ENCODE measurements at places on chromosomes 12 and 14.

- DNase-seq, result peak; percentile 92
Observed at GRCh38 chr12:130838951-130839769, at the start of gene STX2. Gene STX2, minus strand, starts transcription at chr12:130839250. Its CDS starts 151 bp downstream, at chr12:130839099.

- DNase-seq, result no peak
Observed at GRCh38 chr12:78290606-78291345, 460.1 kb downstream of the NAV3 start.

- DNase-seq, result no peak
Observed at GRCh38 chr12:25904442-25904841, 54.0 kb upstream of the RASSF8 start.

DNA sequence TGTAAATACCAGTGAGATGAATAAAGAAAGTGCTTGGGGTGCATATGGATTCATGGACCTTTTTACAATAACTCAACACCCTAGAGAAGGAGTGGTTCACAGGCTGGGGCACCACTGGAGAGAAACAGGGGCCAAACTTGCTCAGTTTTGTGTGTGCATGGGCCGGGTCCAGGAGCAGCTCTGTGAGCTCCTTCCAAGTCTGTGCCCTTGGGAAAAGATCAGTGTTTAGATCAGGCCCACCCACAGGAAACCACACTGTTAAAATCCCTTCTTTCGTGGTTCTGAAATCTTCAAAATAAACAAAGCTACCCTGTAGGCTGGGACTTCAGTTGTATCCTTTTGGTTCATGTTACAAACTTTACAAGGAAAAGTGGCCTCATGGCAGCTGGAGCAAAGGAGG is 156.1 kb upstream of the TMEM260 start:
- no peak for DNase-seq

GRCh38 chr14:71705460-71705859 is 226.8 kb upstream of the RGS6 start:
- DNase-seq, result no peak

- no peak for DNase-seq
Observed at GRCh38 chr14:75655235-75655634, 5.4 kb downstream of the ERG28 start.

DNA sequence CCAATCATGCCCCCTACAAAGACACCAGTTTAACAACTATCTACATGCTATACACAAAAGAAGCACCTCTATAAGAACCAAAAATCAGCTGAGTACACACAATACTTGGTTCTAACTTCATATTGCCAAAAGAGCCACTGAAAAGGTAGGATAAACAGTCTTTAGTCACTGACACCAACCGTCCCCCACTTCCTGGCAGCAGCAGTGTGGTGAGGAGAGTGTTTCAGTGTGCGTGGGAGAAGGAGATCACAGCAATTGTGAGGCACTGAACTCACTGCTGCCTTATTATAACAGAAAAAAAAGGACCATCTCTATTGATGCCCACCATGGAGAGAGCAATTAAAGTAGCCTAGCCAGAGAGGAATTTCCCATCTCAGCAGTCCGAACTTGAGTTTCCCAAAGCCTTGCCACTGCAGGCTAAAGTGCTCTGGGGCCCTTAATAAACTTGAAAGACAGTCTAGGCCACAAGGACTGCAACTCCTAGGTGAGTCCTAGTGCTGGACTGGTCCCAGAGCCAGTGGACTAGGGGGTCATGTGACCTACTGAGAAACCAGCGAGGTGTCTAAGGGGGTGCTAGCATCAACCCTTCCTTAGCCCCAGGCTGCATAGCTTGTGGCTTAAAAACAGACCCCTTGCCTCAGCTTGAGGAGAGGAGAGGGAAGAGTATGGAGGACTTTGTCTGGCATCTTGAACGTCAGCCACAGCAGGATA is 37.1 kb upstream of the LMNTD1 start:
- DNase-seq, result no peak
